CD4-positive, alpha-beta T cell treated with Interleukin-2 at 100 ng/mL for 4 hours (primary cell): ENCODE measurements at places on chromosomes 11 and 22.
A peak's percentile ranks its signal among the peaks of the same experiment; 100 is the strongest.

- peak; percentile 70 for DNase-seq
These were observed 21.0 kb downstream of the C22orf31 start for GRCh38 chr22:29040385-29041275.

DNA sequence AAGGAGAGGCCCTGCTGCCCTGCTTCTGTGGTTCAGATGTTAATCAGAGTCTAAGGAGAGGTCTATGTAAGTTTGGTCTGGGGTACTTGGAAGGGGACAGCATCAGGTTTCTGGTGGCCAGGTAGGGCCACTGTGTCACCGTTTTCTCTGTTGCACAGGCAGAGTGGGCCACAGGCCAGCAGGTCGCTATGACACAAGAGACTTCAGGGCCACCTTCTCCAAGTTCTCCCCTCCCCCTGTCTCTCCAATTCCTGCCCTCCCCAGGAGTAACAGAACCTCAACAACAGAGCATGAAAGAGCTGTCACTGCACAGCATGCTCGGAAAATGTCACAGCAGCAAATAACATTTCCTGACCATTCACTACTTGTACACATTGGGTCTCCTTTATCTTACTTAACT lies 58.6 kb downstream of the MPPED2 start:
- DNase-seq = no peak

DNA sequence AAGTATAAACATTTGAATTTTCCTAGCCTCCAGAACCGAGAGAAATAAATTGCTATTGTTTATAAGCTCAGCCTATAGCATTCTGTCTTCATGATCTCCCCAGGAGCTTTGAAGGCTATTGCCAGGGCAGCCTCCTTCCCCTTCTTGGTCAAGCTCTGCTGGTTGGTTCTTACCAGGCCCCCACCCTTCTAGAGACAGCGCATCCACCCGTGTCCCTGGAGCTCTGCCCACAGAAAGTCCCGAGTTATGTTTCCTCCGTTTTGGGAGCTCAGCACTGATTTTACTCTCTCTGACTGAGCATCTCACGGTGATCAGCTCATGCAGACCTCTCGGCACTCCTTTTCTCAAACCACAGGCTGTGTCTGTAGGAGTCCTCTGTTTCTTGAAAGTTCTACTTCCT lies 123.8 kb upstream of the SORL1-AS1 start:
- no peak for DNase-seq

GRCh38 chr11:91866642-91867041 lies 358.0 kb upstream of the FAT3 start:
- DNase-seq = no peak

GRCh38 chr22:36183446-36183845 lies 18.2 kb downstream of the APOL4 start:
- no peak for DNase-seq

DNA sequence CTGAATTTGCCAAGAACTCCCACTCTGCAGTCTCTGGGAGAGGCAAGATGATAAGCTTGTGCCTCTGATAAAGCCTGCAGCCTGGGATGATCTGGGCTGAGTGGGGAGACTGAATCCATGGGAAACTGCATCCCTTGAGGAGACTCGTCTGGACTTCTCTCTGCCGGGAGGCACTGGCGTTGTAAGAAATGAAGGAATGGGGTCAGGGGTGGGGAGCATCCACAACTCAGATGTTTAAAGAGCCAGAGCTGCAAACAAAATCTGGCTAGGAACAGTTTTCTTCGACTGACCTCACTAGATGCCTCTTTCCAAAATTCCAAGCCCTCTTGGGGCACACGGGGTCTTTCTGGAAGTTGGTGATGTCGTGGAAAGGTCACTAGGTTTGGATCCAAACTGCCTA lies 64.4 kb downstream of the SPON1 start:
- no peak for DNase-seq

- DNase-seq = no peak
These were observed 214.5 kb upstream of the UBASH3B start for GRCh38 chr11:122440811-122441665.

DNA sequence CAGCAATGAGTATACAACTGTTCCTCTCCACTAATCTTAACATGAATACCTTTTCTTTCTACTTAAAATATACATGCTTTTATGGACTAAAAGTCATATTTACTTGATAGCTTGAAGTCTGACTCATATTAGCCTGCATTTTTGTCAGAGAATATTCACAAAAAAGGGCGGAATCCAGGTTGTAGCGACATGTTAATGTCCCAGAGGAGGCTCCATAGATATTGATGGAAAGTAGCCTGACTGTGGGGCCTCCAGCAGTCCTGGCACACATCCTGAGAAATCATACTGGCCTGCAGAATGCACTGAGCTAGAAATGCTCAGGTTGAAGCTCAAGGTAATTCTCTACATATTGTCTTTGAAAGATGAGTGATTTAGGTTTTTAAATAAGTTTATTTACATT lies 1051.1 kb downstream of the NTM start:
- DNase-seq = no peak

GRCh38 chr11:122327528-122327927 lies 211.5 kb upstream of the BLID start:
- DNase-seq = no peak

- DNase-seq = peak; percentile 12
These were observed 801 bp downstream of the SESN3 start for GRCh38 chr11:95229993-95230809.

DNA sequence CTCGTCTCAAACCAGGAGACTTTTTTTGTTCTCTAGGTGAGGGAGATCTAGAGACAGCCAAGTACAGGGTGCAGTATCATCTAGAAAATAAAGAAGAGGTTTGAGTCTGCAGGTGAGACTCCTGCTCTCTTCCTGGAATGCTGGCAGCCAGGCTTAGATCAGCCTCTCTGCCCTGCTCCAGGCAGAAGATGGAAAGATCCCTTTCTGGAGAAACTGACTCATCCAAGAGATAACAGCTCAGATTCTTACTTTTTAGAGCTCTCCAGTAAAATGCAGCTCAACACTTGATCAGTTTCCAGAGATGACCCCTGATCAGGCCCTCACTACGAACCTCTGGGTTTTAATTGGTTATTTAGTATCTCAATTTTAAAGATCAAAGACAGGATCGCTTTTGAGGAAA lies 44.6 kb upstream of the EHF start:
- DNase-seq = no peak

GRCh38 chr11:31687861-31688260 lies 123.3 kb downstream of the PAX6 start:
- no peak for DNase-seq

DNA sequence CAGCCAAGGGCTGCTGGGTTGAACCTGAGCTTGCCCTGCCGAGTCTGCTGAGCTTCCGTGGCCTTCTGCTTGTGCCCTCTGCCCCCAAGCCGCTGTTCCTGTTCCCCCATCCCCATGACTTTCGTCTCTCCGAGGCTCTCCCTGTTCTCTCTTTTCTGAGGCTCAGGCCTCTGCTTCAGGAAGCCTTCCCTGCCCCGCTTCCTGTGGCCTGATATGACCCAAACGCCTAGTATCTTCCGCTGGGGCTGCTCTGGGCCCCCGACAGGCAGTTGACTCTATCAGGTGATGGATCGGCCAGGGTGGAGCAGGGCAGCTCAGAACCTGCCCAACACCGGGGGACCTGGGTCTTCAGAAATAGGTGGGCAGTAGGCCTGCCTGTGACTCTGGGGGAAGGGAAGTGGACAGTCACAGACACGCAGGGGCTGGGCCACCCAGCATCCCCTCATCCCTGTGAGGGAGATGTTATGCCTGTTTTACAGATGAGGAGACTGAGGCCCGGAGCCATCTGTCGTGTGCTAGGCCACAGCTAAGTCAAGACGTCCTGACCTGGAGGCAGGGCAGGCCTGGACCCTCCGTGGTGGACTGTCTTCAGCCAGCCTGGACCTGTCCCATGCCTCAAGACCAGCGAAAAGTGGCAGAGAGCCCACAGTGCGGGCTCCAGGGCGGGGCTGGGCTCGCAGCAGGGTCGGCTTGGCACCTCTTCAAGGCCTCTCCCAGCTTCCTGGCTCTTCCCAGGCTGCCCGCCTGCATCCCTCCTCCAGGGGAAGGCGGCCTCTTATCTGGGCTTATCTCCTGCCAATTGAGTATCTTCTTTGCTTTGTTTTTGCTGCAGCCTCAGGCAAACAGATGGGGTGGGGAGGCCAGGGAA lies 16.2 kb downstream of the BAD start:
- no peak for DNase-seq

DNA sequence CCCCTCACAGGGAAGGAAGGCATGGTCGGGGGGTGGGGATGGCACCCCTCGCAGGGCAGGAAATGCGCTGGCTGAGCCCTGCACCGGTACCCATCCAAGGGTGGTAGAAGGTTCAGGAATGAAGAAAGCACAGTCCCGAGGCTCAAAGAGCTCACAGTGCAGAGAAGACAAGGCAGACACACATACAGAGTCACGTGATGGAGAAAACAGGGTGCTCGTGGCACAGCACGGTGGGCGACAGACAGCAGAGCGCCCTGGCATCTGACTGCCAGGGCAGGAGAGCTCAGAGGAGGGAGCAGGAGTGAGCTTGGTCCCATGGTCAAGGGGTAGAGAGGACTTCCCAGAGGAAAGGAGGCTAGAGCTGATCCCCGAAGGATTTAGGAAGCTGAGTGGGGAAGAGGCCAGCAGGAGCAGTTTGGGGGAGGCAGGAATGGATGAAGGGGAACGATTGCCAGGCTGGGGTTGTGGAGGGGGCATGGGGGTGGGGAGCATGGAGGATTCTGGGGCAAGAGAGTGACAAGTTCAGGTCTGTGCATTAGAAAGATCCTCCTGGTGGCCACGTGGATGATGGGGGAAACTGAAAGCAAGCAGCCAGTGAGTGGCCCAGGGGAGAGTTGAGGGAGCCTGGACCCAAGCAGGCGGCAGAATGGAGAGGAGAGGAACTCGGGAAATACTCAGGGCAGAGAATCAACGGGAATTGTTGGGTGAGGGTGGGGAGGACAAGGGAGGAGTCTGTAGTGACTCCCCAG lies 43.9 kb downstream of the PDE2A start:
- DNase-seq = no peak

DNA sequence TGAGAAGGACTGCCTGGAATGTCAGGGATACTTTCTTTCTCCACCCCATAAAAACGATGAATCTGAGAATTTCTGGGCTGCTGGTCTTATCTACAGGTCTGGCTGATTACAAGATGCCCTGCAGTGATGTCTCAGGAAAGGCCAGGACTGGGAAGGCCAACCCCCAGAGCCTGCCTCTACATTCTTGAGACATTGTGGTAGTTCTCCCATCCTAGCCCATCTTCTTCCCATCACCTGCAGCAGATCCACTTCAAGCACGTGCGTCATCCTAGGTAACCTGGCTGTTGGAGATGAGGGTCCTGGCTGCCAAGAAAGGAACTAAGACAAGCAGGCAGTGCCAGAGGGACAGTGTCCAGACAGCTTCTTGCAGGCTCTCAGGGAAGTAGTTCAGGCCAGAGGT lies 44.1 kb upstream of the E2F8 start:
- DNase-seq = no peak

DNA sequence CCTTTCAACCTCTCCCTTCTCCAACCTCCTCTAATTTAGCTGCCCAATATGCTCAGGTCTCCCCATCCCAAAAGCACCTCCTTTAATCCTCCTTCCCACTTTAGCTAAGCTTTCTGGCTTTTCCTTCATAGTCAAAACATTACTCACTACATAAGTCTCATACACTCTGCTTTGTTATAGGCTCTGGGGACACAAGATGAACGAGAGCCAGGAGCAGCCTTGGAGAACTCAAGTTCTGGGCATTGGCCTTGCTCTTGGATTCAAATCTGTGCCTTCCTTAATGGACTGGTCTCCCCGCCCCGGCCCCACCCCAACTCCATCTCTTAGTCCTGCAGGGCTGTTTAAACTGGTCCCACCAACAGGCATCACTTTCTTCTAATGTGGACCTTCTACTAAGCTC lies 11.4 kb upstream of the HPX start:
- DNase-seq = no peak

GRCh38 chr22:47153854-47154525 lies 391.5 kb downstream of the TBC1D22A start:
- DNase-seq = no peak

DNA sequence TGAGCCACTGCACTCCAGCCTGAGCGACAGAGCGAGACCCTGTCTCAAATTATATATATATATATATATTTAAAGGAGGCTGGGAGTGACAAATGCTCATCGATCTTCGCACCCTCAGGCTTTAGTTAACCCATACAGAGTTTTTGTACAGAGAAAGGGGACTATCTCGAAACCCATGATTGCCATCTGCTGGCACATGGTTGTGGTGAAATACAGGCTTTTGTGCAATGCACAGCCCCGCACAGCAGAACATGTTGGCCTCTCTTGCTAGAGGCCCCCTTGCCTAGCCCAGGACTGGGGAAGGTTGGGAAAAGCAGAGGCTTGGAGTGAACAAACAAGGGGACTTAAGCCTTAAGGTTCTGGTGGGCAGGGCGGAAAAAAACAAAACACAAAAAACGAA lies 3.6 kb downstream of the MYBPC3 start:
- DNase-seq = no peak

- DNase-seq = peak; percentile 48
These were observed 8.3 kb downstream of the SMTN start for GRCh38 chr22:31089160-31090100.

DNA sequence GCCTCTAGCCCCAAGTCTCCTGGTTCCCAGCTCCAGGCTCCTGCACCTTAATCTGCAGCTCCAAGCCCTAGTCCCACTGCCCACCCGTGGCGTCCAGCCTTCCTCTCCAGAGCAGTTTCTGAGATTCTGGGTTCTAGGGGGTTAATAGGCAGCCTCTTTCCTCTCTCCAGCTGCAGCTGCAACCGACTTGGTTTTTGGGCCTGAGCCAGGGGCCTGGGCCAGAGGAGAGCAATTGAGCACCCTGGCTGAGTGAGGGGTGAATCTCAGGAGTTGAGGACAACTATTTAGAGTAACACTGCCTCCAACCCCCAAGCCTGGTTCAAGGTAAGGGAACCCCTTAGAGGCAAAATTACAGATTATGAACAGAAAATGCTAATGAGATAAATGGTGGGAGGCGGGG lies 9.0 kb upstream of the CHRM1 start:
- DNase-seq = no peak

- no peak for DNase-seq
These were observed 12.8 kb downstream of the SRRD start for GRCh38 chr22:26496456-26496855.

GRCh38 chr11:74611369-74611861 lies 19.0 kb downstream of the POLD3 start:
- no peak for DNase-seq
